ENCODE measurements at places on chromosomes 1 and 21. TPM values are rescaled to one million over a fixed set of nuclear protein-coding genes. Genes with fewer than 3 reads are reported as not detected.
A peak's percentile ranks its signal among the peaks of the same experiment; 100 is the strongest.

DNA sequence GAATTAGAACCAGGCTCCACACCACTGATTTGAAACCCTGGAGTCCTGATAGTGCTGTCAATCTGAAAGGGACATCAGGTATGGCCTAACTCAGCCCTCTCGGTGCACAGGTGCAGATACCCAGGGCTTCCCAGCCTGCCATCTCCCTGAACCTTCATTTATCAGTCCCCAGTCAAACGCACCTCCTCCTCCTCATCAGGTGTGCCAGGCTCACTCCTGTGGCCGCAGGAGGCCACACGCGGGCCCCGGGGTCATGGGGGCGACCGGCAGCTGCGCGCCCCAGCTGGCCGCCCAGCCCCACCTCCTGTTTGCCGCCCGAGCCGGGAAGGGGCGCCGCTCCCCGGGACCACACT is 572 bp downstream of the FUCA1 start:
- DNase-seq = no peak

DNA sequence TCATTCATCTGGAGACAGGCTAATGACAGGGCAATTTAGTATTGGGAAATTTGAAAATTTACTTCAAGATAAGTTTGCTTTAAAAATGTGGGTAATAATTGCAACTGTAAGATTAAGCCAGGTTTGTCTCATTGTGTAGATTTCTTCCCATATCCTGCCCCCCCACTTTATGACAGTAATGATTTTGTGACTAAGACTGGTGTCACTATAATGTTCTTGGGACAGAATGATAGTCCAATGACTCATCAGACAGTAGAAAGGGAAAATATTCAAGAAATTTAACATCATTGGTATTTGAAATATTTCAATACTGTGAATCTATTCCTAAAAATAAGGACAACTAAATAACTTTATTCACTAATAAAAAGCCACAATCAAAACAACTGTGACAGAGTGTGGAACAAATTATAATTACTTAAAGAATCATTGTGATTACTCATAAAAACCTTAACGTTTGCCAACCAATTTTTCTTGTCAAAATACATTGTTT is 36.7 kb downstream of the FH start:
- peak; percentile 90 for DNase-seq

DNA sequence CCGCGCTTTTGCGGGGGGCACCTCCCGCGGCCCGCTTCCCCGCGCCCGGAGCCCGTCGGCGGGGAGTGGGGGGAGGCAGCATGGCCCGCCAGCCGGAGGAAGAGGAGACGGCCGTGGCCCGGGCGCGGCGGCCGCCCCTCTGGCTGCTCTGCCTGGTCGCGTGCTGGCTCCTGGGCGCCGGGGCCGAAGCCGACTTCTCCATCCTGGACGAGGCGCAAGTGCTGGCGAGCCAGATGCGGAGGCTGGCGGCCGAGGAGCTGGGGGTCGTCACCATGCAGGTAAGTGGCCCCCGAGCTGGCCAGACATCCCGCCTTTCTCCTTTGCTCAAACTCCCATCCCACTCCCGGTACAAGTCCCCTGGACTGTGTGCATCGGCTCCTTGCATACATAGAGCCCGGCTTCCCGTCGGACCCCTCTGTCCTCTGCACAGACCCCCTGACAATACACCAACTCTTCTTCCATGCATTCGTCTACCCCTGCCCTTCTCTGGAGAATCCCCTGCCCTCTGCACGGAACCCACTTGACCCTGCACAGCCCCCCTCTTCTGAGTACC is 812 bp downstream of the CACHD1 start:
- no peak for DNase-seq

DNA sequence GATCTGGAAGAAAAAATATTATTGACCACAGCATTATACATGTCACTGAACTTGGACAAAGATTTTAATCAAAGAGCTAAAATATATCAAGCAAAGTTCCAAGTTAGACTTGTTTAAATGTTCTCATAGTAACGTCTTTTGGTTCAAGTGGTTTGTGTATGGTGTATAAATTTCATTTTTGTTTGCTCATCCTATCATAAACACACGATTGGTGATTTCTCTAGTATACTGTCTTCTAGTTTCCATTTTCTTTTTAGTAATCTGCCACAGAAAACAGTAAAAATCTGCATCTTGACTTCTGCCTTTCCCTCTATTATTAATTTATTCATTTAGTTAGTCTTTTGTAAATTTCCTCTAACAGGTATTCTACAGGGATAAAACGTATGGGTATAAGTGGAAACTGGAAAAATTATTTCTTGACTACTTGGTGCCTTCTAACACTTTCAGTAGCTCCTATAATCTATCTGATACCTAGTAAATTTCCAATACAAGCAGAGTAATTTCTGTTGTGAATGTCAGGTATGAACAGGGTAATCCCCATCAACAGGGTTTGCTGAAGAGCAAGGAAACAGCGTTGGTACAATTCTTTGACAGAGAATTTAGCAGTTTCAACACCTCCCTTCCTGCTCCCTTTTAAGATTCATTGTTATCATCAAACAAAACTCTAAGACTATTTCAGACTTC is 268.0 kb downstream of the PTPRC start:
- DNase-seq = no peak

Gene DMRTA2
- 1.4 TPM for total RNA-seq

DNA sequence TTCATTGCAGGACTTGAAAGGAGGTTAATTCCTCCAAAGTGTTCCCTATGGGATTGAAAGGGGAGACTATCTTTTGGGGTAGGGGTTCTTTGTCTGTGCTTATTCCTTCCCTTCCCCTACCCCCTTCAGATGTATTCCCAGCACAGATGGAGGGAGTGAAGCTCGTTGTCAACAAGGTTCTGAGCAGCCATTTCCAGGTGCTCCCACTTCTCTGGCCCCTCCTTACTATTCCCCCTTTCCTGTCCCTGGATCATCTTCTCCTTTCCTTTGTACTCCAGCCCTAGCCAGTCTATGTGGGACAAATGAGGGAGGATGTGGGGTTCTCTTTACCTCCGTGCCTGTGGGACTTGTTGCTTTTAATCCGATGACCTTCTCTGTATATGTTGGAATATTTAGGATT is 899 bp downstream of the TOMM40L start:
- no peak for DNase-seq

Gene KCNE1
- 0.32 TPM for total RNA-seq

GRCh38 chr1:96482616-96483015 is 239.0 kb upstream of the PTBP2 start:
- no peak for DNase-seq

GRCh38 chr1:153072806-153073726 is 1.7 kb upstream of the SPRR2B start:
- DNase-seq = no peak

DNA sequence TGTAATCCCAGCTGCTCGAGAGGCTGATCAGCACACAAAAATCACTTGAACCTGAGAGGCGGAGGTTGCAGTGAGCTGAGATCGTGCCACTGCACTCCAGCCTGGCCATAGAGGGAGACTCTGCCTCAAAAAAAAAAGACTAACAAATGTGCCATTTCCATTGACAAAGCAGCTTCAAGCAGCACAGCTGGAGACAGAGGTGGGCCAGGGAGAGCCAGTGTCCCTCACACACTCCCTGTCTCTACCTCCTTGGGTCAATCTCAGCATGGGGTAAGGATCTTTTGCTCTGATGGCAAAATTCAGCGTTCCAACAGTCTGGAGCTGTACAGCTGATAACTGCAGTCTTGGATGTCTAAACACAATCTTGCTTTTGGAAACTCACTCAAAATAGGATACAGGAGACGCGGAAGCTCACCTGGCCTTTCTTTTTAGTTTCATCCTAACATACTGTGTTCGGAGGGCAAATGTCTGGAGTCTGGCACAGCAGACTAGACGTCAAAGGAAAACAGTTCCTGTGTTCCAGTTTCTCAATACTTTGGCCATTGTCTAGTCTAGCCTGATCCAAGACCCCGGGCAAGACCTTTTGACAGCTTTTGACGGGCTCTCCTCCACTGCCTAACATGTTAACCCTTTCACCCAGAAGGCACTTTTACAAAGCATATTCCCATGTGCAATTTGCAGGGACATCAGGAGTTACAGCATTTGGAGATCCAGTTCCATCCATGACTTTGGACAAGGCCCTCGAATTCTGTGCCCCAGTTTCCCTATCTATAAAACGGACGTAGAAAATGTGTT is 2.9 kb downstream of the RCC2 start:
- no peak for DNase-seq

- no peak for DNase-seq
These were observed 3.7 kb downstream of the OLFM3 start for GRCh38 chr1:101992821-101993575.

- DNase-seq = no peak
These were observed 10.4 kb downstream of the STYXL2 start for GRCh38 chr1:167104256-167104633.

Gene ADORA3
- total RNA-seq = not detected

Gene ARHGEF16
- 0.59 TPM for total RNA-seq

DNA sequence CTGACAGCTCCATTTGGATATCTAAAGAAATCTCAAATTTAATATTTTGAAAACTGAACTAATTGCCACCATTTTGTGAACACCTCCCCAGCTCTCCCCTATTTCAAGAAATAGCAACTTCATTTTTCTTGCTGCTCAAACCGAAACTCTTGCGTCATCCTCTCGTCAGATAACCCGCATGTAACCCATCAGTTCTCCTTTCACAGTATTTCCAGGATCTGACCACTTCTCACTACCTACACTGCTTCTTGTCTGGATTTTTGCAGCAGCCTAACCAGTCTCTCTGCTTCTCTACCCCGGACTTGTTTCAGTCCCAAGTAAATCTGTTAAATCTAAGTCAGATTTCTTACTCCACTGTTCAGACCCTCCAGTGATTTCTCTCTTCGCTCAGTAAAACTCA is 75.6 kb downstream of the MTR start:
- DNase-seq = no peak

Gene TRIM67
- total RNA-seq = 0.20 TPM

DNA sequence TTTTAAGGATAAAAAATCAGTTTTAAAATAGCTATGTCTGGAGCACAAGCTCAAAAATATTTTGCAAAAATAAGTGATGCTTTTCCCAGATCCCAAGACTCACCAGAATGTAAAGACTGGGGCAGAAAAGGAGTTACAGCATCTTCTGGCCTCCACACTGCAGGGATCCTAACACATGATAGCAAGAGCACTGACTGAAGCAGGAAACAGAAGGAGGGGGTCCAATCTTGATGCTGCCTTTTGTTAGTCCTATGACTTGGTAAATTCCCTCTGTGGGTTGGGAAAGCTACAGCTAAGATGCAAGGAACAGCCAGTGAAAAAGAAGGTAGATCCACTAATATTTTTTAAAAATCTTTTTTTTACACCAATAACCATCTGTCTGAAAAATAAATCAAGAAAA is 54.2 kb upstream of the TNR start:
- DNase-seq = no peak

DNA sequence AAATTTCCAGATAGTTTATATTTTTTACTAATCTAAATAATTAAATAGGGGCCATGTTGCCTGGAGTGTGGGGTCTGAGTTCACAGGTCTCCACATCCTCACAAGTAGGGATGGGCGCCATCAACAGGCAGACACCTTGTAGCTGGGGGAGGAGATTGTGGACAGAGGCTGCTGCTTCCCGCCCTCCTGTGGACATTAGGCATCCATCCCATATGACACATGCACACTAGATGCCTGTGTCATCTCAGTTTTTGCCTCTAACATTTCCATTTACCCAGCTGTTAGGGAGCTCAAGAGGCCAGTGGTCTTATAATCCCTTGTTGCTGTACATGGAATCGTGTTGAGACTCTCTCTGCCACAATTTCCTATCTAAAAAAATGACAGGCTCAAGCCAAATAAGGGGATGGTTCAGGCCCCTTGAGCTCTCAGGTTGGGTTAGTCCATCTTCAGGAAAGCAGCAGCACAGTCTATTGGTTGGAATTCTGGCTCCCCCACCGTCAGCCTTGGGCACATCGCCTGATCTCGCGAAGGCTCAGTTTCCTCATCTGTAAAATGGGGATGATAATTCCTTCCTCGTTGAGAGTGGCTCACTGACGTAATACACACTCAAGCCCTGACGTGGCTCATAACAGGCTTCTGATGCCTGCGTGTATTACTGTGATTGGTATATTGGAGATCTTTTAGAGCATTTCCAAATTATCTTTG is 13.6 kb downstream of the LHX4 start:
- no peak for DNase-seq

GRCh38 chr1:101247404-101248287 is 10.8 kb downstream of the S1PR1 start:
- DNase-seq = no peak

- DNase-seq = no peak
These were observed 32.5 kb downstream of the DHCR24 start for GRCh38 chr1:54854381-54855020.

Gene CFHR5
- total RNA-seq = not detected

Gene KCNH1
- total RNA-seq = 2.8 TPM

DNA sequence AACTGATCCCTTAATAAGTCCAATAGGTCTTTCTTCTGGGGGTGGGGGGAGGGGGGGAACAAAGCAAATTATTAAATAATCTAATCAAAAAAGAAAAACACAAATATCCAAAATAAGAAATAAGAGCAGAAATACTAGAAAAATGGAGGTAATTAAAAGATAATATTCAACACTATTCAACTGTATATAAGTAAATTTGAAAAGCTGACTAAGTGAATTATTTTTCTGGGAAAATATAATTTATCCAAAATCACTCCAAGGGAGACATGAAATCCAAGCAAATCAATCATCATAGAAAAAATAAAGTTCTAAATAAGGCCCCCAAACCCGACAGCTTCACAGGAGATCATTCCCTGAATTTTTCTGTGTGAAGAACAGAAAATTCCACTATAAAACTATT is 18.8 kb downstream of the VPS26C start:
- no peak for DNase-seq

Gene TACSTD2
- not detected for total RNA-seq

GRCh38 chr1:58515794-58516401 is 30.6 kb downstream of the OMA1 start:
- peak; percentile 74 for DNase-seq

Gene TP73
- total RNA-seq = 0.91 TPM

All from M059J (cell line).